Fibroblast of mammary gland (primary cell): ENCODE measurements at places on chromosomes 3 and 15.

- peak; percentile 69 for DNase-seq
Observed at GRCh38 chr15:47820057-47820746, 102.9 kb downstream of the SEMA6D start.

GRCh38 chr3:84547207-84547606 lies 411.6 kb upstream of the CADM2 start:
- no peak for DNase-seq

- DNase-seq = no peak
Observed at GRCh38 chr3:53772562-53772961, 73.7 kb downstream of the CHDH start.

- no peak for DNase-seq
Observed at GRCh38 chr15:69848096-69848495, 249.6 kb downstream of the TLE3 start.

GRCh38 chr15:101554115-101554915 lies 64.8 kb upstream of the PCSK6 start:
- no peak for DNase-seq

DNA sequence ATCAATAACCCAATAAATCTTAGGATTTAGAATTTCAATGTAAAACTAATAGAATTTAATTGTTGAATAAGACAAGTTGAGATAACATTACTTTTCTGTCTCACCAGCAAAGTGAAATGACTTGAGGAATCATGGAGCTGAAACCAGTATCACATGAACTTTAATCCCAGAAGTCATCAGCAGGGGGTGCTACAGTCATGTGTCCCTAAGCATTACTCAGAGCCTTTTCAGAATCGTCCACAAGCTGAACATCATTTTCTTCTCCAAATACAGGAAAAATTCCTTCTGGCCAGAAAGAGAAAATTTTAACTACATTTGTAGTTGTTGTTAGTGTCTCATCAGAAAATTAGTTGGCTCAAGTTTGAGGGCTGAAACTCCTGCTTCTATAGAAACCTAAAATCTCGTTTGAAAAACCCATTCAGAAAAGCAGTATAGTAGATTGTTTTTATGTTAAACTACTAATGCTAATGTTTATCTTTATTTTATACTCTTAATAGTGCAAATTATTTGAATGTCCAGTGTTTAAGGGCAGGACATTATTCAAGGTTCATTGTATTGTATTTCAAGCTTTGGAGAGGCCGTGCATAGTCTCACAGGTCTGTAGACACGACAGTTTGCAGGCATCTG lies 384.1 kb downstream of the PLOD2 start:
- DNase-seq = peak; percentile 82

GRCh38 chr3:160130071-160130470 lies 95.2 kb upstream of the C3orf80 start:
- no peak for DNase-seq

DNA sequence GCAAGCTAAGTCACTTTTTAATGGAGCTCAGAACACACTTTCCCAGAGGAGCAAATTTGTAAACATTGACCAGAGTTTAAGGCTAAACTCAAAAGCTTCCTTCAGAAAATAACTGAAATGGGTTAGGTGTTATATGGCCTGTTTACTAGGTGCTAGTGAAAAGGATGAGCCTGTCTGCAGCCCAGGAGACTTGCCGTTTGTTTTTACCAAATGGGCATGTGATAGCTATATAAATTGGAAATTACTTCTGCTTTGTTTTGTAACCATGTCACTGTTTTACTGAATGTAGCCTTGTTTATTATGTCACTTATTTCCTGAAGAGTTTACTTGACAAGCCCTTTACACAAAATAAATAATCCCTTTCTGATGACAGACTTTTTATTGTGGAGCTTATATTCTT lies 109.4 kb upstream of the THSD4 start:
- no peak for DNase-seq

GRCh38 chr15:62440362-62441105 lies 275.4 kb upstream of the C2CD4B start:
- DNase-seq = no peak

- DNase-seq = no peak
Observed at GRCh38 chr3:190595179-190595795, 81.4 kb downstream of the IL1RAP start.

- peak; percentile 10 for DNase-seq
Observed at GRCh38 chr3:73236867-73237266, 175.4 kb downstream of the EBLN2 start.

DNA sequence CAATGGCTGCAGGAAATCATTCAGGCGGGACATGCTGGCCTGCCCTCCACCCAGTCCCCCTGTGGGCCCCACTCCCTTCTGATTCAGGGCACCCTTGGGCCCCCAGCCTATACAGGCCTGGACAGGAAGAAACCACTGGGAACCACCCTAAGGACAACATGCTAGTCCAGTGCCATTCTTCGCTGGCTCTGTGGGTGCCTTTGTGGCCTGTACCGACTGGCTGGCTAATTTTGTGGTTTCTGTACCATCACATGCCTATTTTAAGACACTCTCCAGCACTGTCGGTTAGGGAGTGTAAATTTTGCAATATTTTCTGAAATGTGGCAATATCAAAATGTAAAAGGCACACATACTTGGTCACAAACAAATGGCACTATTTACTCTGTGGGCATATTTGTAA lies 61.4 kb upstream of the POLG start:
- no peak for DNase-seq

DNA sequence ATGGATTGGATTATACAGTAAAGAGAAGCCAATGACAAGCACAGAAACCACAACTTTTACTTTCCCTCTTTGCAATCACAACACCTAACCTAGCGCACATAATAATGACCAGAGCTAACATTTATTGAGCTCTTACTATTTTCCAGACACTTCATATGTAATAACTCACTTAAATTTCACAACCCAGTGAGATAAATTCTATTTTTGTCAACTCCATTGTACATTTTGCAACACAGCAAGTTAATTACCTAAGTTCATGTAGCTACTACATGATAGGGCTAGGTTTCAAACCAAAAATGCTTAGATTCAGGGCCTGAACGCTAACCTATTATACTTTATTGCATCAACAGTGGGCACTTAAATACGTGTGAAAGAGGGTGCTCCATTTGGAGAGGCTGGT lies 89.5 kb downstream of the GADL1 start:
- DNase-seq = no peak

DNA sequence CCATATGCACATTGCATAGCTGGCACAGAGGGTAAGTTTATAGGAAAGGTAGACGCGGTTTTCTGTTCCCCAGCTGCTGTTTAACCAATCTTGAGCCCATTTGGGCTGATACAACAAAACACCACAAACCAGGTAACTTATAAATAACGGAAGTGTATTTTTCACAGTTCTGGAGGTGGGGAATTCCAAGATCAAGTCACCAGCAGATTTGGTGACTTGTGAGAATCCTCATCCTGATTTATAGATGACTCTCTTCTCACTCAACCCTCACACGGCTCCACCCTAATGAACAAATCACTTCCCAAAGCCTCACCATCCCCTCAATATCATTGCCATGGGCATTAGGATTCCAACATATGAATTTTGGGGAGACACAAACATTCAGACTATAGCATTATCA lies 694.4 kb upstream of the NR2F2 start:
- DNase-seq = no peak

GRCh38 chr3:14959359-14959943 lies 12.1 kb downstream of the NR2C2 start:
- no peak for DNase-seq

DNA sequence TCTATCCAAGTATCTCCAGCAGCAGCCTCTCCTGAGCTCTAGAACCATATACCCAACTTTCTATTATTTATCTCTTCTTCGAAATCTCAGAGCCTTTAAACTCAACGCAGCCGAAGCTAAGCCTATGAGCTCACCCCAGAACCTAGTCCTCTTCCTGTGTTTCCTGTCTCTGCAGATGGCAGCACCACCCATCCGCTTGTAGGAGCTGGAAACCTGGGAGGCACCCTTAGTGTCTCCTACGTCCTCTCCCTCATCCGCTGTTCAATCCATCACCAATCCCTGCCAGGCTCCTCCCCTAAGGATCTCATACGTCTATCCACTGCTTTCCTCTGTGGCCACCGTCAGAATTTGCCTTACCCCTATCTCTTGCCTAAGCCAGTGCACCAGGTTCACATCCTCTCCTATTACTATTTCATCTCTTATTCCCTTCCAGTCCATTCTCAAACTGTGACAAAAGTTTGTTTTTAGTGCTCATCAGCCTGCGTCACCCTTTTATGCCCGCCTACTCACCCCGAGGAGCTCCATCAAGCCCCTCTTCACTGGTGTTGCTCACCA lies 9.6 kb downstream of the VGLL4 start:
- DNase-seq = peak; percentile 59

GRCh38 chr3:142279965-142280590 lies 54.7 kb upstream of the GK5 start:
- DNase-seq = peak; percentile 90

DNA sequence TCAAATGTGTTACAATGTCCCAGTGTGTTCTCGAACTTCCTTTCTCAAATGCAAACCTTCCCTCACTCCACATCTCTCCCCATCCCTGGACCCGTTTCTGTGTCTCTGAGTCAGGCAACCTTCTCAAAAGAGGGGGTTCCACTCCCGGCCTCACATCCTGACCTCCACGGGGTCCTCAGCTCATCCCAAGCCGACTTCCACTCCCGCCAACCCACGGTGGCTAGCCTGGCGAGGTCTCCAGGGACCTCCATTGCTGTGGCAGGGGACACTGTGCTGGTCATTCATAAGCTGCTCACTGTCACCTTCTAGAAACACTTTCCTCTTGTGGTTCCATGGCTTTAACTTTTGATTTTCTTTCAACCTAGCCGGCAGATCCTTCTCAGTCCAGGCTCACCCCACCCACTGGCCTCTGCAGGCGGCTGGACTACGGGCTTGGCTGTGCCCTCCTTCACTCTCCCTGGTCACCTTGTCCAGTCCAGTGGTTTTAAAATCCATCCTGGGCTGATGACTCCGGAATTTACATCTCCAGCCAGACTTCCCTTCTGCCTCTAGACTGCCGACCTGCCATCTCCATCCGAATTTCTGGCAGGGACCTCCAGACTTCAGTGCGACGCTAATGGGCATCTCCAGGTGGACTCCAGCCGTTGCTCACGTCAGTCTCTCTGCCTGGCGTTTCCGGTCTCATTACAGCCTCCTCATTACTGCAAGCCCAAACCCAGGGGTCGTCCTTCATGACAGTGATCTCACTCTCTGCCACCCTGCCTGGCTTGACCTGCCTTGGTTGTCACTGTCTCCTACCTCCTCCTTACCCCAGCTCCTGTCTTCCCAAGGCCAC lies 20.0 kb downstream of the ABTB1 start:
- no peak for DNase-seq

DNA sequence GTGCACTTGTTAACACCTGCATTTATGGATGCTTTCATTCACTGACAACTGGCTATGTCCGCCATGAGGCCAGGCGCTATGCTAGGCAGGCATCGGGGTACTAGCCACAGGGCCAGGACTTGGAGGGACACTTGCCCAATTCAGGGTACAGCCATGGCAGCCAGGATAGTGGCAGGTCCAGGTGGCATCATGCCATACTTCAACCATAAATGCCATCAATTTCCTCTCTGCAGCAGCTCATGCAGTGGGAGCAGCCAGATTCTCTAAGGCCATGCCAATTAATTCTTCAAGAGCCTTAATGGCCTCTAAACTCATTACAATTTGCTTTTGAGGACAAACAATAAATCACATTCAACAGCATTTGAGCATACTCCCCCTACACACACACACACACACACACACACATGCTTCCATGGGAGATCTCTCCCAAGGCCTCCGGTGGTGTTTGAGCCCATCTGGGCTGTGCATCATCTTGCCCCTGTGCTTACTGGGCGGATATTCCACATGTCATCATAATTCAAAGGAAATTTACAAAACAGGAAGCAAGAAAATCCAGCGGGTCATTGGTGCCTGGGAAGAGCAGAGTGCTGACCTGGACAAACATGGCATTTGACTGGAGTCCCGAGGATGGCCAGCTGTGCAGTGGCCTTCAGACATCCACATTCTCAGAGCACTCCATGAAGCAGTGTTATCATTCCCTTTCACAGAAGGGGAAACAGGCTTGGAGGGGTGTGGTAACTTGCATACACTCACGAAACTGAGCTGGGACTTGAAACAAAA lies 109.1 kb downstream of the IQSEC1 start:
- DNase-seq = peak; percentile 78

DNA sequence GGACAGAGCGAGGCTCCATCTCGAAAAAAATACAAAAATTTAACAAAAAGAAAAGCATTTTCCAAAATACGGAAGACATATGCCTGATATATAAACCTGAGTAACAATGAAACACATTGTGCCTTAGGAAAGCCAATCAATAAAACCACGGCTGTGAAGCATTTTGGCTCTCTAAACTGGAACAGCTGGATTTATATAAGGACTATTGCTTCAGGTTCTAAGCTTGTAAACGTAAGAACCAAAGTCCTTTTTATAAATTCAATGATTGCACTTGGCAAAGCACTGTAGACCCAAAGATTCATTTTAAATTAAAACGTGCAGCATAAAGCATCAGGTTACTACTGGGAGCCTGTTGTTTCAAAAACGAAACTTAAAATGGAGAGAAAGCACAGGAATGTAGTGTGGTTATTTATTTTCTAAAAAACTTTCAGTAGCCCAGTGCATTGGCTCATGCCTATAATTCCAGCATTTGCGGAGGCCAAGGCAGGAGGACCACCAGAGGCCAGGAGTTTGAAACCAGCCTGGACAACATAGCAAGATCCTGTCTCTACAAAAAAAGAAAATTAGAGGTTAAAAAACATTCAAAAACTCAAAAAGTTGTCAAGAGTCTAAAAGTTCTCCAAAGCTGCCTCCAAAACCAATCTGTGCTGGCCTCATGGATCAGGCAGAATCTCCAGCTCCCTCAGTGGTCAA lies 61.5 kb downstream of the USF3 start:
- no peak for DNase-seq

DNA sequence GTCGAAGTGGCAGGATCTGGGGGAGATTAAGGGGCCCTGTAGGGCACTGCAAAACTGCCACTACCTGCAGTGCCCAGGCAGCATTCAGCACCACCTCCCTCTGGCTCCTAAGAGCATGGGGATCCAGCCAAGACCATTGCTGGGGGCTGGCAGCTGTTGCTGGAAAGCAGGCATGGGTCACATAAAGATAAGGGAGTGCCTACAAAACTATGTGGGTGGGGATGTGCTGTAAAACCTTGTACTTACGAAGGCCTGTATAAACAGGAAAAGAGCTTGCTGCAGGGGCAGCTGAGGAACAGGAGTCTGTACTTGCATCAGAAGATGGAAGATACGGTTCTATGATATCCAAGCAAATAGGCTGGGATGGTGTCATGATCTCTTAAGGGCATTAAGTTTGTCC lies 27.1 kb downstream of the IL20RB start:
- DNase-seq = no peak

- no peak for DNase-seq
Observed at GRCh38 chr3:142098964-142099363, 50.4 kb downstream of the TFDP2 start.
